ENCODE measurements at places on chromosomes 5 and 9.

DNA sequence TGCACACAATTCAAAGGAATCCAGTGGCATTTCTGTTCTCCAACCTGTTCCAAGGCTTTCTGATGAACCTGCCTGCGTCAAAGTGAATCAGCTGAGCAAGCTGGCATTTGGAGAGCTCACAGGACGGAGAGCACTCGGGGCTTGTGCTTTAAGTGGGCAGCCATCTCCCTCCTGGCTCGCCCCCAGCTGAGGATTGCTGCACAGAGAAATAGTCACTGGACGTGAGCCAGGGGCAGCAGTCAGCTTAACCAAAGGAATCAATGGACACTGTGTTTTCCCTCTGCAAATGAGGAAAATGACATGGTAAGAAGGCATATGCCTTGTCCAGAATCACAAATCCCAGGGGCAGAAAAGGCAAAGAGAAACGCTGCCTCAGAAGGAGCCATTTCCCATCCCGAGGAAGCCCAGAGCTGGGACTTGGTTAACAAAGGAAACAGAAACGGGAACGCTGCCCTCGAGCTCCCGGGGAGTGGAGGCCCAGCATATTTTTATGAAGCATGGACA, 299.4 kb downstream of the ZSWIM6 start:
- H3K27ac ChIP-seq = no peak overlapping the region
- H3K36me3 ChIP-seq = no peaks in the 10 kb centered on the region
- no peak overlapping the region for H3K4me3 ChIP-seq
- H3K4me1 ChIP-seq = peaks cover 5% of the 10 kb centered on the region
- no peaks in the 10 kb centered on the region for H3K27me3 ChIP-seq
- no peak for DNase-seq

DNA sequence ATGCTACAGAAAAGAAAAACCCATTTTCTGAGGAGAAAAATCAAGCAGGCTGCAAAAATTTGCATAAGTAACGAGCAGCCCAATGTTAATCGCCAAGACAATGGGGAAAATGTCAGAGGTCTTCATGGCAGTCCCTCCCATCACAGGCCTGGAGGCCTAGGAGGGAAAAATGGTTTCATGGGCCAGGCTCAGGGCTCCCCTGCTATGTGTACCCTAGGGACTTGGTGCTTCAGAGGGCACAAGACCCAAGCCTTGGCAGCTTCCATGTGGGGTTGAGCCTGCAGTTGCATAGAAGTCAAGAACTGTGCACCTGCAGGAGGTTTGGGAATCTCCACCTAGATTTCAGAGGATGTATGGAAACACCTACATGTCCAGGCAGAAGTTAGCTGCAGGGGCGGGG, 10.4 kb downstream of the CAAP1 start:
- no peak overlapping the region for H3K4me3 ChIP-seq
- H3K27me3 ChIP-seq = no peaks in the 10 kb centered on the region
- no peaks in the 10 kb centered on the region for H3K4me1 ChIP-seq
- peaks cover 3% of the 10 kb centered on the region for H3K36me3 ChIP-seq
- no peak for DNase-seq

DNA sequence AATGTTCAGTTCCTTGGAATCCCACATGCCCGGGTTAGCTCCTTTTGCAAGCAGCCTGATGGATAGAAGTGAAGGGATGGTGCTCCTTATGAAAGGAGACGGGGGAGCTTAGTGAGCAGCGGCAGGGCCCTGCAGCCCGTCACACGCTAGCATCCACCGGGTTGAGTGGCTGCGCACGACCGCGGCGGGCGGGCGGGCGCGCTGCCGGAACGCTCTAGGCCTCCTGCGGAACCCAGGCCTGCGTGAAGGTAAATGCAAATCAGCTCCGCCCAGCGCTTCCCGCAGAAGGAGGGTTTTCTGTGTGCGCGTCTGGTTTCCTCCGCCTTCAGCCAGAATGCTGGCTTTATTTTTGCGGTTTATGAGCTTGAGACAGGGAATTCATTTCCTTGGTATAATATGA, 19.8 kb downstream of the IL12B start:
- no peaks in the 10 kb centered on the region for H3K27me3 ChIP-seq
- peak; percentile 53 for DNase-seq
- H3K36me3 ChIP-seq = no peaks in the 10 kb centered on the region
- no peak overlapping the region for H3K4me3 ChIP-seq
- H3K27ac ChIP-seq = no peak overlapping the region

DNA sequence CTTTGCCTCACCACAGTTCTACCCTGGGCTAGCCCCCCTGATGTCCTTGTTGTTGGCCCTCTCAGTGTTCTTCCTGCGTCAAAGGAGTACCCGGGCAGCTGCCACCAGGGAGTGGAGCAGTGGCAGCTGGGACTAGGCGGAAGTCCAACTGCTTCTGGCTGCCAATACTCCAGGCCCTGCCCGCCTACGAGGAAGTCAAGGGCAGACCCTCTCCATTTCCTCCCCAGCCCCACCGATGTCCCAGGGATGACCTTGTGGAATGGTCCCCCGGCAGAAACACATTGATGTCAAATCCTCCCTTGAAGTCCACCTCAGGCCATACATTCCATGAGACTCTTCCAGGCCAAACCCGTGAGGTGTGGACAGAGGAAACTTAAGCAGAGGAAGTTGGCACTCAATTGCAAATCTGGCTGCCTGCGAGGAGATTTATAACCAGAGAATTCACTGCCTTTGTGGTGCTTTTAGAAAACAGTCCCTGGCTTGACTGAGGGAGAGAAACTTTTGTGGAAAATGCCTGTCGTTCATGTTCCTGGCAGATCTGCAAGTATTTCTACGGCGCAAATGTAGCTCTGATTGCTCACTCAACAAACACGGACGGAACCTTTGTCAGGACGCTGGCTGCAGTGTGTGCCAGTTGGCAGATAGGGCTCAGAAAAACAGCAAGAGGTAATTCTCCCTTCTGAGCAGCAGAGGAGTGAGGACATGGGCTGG, 339.7 kb downstream of the RAB3C start:
- H3K27ac ChIP-seq = peak overlapping the region; percentile 19
- DNase-seq = no peak
- H3K36me3 ChIP-seq = no peaks in the 10 kb centered on the region
- H3K4me1 ChIP-seq = no peaks in the 10 kb centered on the region
- H3K4me3 ChIP-seq = no peak overlapping the region
- no peaks in the 10 kb centered on the region for H3K27me3 ChIP-seq

- DNase-seq = no peak
- no peaks in the 10 kb centered on the region for H3K4me1 ChIP-seq
- peaks cover 6% of the 10 kb centered on the region for H3K36me3 ChIP-seq
- H3K4me3 ChIP-seq = no peak overlapping the region
- H3K27me3 ChIP-seq = no peaks in the 10 kb centered on the region
Observed at GRCh38 chr9:86072394-86072877, 26.9 kb downstream of the GOLM1 start.

Measured in Peyer's patch (tissue), 4 donors.